ENCODE measurements at places on chromosomes 1 and 21.

DNA sequence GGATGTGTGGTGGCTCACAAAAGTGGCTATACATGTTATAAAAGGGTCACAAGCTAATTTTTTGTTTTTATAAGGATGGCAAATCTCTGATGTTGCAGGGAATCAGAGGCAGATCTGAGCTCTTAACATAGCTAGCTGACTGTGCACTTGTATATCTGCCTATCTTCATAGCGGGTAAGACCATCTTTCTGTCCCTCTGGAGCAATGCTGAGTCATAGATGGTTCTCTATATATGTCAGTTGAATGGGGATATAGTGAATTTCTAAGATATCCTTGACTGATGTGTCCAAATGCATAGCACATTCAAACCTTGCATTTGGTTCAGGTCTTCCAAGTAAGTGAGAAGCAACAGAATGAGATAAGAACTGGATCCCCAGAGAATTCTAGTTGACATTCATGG is 272.6 kb upstream of the PROX1 start:
- DNase-seq, result no peak

- DNase-seq, result peak; percentile 78
Measured at GRCh38 chr1:156746728-156747631, 4.5 kb downstream of the HDGF start.

DNA sequence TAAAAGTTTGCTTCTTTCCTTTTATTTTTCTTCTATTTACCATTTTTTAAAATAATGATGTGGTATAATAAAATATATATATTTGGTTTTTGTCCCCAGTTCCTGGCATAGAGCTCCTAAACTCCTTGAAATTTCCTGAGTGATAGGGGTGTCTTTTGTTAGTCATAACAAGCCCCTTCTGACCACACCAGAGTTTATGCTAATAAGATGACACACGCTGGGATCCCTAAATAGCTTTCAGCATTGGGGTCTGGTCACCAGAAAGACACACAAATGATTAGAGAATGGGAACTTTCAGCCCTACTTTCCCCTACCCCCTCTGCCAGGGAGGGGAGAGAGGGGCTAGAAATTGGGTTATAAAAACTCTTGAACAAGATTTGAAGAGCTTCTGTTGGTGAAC is 56.2 kb downstream of the COL24A1 start:
- DNase-seq, result no peak

GRCh38 chr1:94755675-94756074 is 64.5 kb upstream of the SLC44A3 start:
- no peak for DNase-seq

DNA sequence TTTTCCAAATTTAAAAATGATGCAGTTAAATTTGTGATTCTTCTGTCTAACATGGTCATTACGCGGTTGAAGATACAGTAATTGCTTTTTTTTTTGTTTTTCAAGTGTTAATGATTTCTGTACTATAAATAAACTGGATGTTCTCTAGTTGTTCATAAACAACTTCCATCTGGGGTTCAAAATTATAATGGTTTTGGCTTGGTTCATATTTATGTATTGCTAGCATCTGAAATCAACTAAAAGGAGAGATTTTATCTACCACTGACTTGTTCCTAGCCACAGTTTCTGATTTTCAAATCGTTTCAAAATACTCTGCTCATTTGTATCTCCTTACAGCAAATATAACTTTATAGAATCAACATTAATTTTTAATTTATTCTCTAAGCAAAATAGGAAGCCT is 35.2 kb upstream of the PLPPR4 start:
- DNase-seq, result no peak

- DNase-seq, result peak; percentile 74
Measured at GRCh38 chr1:31707711-31708110, 3.9 kb upstream of the COL16A1 start.

GRCh38 chr1:244952280-244952933 is 88.1 kb upstream of the HNRNPU start:
- DNase-seq, result no peak

DNA sequence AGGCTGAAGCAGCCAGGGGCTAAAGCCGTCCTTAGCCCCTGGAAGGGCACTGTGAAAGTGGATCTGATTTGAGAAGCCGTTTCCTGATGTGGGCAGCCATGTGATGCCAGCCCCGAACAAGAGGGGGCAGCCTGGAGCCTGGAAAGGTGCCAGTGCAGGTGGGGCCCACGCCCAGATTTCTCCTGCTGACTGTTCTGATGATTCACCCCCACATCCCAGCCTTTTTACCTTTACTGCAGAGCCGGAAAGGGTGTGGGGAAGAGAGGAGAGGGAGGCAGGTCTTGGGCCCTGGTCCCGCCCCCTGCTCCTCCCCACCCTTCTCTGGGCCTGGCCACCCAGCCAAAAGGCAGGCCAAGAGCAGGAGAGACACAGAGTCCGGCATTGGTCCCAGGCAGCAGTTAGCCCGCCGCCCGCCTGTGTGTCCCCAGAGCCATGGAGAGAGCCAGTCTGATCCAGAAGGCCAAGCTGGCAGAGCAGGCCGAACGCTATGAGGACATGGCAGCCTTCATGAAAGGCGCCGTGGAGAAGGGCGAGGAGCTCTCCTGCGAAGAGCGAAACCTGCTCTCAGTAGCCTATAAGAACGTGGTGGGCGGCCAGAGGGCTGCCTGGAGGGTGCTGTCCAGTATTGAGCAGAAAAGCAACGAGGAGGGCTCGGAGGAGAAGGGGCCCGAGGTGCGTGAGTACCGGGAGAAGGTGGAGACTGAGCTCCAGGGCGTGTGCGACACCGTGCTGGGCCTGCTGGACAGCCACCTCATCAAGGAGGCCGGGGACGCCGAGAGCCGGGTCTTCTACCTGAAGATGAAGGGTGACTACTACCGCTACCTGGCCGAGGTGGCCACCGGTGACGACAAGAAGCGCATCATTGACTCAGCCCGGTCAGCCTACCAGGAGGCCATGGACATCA is at the start of gene SFN:
Gene SFN (plus strand): TSS at position 369 of the 904 bp plus-strand sequence. CDS start 64 bp downstream, at position 433.
- DNase-seq, result peak; percentile 57

DNA sequence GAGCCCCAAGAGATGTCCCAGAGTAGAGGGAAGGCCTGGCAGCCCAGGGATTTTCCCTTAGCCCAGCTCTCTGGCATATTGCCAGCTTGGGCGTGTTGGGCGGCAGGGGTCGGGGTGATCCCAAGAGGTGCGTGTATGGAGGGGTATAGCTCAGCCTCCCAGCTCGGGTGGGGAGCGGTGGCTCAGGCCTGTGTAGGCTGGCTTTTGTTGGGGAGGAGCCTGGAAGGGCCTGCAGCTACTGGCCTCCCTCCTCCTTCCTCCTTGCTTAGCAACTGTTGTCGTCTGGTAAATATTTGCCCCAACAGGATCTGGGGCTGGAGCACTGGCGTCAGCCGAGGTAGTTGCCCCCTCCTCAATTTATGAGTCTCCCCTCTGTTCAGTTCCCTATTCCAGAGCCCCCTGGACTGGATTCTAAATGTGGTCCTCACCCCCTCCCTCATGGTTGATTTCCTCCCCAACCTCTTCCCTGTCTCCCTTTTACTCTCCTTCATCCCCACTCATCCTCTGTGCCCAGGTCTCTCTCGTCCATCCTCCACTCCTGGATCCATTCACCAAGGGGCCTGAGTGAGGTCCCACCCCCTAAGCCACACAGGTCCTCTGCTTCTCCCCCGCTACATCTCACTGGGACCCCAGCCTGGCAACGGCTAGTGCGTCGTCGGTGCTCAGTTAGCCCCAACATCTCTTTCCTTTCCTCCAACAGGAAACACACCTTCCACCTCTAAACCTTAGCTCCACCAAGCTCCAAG is 10.3 kb upstream of the LMNA start:
- DNase-seq, result no peak

DNA sequence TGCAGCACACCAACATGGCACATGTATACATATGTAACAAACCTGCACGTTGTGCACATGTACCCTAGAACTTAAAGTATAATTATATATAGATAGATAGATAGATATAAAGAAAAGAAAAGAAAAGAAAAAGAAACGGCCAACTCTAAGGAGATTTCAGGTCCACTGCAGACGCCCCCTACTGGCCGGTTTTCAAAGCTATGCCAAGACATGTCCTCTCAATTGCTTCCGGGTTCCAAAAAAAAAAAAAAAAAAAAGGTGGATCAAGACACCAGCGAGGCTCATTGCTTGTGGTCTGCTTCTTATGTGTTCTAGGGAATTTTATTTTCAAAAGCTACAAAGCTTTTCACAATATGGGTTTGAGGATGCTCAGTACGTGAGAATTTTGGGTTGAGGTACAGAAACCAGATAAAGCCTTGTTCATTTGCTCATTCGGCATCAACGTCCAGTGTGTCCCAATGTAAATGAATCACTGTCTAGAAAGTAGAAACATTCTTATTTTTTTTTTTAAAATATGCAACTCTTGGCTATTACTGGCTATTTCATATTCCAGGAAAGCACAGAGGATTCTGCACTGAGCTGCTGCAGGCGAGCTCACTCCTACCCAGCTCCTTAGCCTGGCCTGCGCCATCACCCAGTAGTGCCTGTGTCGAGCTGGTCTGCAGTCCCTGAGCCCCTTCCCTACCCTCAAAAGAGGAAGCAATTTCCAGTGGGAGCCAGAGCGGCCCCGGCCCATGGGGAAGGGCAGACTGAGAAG is 643.0 kb downstream of the KIF26B start:
- no peak for DNase-seq

GRCh38 chr1:30686236-30686935 is 37.0 kb downstream of the MATN1 start:
- no peak for DNase-seq

- DNase-seq, result no peak
Measured at GRCh38 chr1:200082329-200082728, 54.8 kb downstream of the NR5A2 start.

DNA sequence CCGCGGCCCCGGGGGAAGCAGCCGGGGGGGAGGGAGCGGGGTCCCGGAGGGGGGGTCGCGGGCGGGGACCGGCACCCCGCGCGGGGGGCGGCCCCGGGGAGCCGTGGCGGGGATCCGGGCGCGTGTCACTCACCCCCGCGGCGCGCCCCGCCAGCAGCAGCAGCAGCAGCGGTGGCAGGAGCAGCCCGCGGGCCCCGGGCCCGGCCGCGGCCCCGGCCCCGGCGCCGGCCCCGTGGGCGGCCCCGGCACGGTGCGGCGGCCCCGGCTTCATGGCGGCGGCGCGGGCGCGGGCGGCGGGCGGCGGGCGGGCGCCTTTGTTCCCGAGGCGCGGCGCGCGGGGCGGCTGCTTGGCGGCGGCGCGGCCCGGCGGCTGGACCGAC is 252 bp downstream of the SDC3 start:
- no peak for DNase-seq

GRCh38 chr1:206909161-206909882 is 12.1 kb downstream of the IL24 start:
- DNase-seq, result no peak

DNA sequence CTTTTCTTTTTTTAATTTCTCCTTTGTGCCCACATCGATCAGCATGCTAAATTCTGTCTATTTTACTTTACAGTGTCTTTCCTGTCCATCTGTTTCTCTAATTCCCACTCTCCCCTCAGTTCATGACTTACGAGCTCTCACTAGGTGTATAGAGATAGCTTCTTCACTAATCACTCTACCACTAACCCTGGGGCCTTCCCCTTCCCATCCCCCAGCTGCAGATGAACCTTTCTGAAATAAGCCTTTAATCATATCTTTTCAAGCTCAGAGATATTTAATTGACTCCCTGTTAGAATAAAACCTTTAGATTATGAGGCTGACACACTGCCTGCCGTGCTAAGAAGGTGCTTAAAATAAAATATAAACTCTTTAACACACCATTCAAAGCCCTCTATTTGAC is 66.3 kb upstream of the BMP8A start:
- no peak for DNase-seq

Measured in GM13976 (cell line).